Left renal pelvis (tissue), 4 donors: ENCODE measurements at places on chromosomes 1 and 21.

GRCh38 chr1:168910403-168910802, 181.4 kb upstream of the DPT start:
- DNase-seq = no peak

DNA sequence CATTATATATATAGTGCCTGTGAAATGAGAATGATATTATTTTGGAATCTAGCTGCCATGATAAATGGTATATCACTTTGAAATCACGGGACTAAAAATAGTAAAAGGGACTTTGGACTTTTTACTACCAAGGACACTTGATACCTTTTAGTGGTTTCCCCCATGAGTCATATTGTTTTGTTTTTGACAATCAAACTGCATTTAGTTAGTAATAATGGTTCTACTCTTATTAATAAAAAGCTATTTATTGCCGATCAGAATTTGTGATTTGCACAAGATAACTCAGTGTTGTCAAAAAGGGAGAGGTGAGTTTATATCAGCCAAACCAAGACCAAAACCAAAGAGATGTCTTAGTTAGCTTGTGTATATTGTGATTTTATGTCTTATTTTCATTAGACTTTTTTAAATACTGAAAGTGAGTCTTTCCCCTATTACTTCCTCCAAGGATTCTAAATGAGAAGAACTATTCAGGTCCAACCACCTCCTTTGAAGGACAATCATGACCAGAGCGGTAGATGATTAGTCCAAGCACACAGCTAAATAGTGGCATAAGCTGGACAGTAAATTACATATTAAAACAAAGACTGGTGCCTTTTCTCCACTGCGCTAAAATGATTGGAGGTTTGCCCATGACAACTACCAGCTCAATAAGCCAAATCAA, 281.7 kb upstream of the ESRRG start:
- DNase-seq = no peak

GRCh38 chr1:42847721-42848460, 1.5 kb downstream of the ZNF691 start:
- DNase-seq = no peak

- no peak for DNase-seq
Measured at GRCh38 chr1:54332781-54333585, 73.2 kb downstream of the SSBP3 start.

GRCh38 chr1:204659056-204659455, 26.5 kb downstream of the LRRN2 start:
- DNase-seq = no peak

GRCh38 chr21:34811368-34811767, 142.6 kb downstream of the CLIC6 start:
- DNase-seq = no peak

DNA sequence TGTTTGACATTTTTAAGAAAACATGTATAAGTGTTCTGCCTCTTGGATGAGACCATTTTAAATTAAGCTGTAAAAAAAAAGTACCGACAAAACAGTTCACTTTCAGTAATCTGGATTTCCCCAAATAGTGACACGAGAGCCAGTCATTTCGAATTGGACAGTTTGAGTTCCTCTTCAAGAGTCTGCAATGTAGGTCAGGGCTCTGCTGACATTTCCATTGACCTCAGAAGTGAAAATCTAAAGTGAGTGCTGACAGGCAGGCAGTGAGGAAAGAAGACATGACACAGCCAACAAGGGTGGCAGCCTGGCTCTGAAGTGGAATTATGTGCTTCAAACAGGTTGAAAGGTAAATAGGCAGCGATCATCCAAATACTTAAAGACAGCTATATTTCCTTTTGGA, at the start of gene IL23R:
Gene IL23R (plus strand): TSS at position 259 of the 400 bp plus-strand sequence. CDS start 1,667 bp downstream, outside the sequence.
- no peak for DNase-seq

GRCh38 chr1:54955359-54955758, 25.1 kb upstream of the TMEM61 start:
- no peak for DNase-seq

GRCh38 chr1:219555806-219556205, 57.1 kb downstream of the ZC3H11B start:
- no peak for DNase-seq

- no peak for DNase-seq
Measured at GRCh38 chr1:58585166-58585565, 8.1 kb upstream of the TACSTD2 start.

- DNase-seq = no peak
Measured at GRCh38 chr1:159142726-159143510, 28.5 kb upstream of the CADM3 start.

- DNase-seq = no peak
Measured at GRCh38 chr1:85289207-85289847, 12.9 kb upstream of the BCL10 start.

DNA sequence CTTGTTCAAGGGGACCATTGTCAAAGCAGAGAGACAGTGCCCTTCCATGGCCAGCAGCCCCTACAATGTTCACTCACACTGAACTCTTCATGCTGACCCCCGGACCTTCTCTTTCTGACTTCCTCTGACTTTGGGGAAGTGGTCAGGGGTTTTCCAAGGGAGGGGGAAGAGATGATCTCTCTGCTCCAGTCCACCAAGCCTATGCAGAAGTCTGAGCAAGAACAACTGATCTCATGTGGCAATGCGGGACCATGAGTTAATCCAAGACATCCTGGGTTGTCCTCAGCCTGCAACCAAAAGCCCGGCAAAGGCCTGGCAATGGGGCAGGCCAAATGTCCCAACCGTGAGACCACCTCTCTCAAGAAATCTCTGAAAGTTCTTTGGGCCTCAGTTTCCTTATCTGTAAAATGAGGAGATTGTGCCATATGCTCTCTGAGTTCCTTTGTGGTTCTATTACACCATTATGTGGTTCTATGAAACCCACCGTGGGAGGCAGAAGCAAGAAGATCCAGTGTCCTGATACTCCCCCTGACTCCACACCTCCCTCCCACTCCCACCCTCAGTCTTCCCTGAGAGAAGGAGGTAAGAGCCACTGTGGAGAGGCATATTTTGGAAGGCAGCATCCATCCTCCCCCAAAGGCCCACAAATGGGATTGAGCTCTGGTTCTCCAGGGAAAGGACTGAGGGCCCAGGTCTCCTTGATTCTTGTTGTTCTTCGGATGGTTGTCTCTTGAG, 11.8 kb upstream of the ARHGEF2 start:
- no peak for DNase-seq

- DNase-seq = no peak
Measured at GRCh38 chr21:27526451-27526850, 559.6 kb upstream of the ADAMTS5 start.

DNA sequence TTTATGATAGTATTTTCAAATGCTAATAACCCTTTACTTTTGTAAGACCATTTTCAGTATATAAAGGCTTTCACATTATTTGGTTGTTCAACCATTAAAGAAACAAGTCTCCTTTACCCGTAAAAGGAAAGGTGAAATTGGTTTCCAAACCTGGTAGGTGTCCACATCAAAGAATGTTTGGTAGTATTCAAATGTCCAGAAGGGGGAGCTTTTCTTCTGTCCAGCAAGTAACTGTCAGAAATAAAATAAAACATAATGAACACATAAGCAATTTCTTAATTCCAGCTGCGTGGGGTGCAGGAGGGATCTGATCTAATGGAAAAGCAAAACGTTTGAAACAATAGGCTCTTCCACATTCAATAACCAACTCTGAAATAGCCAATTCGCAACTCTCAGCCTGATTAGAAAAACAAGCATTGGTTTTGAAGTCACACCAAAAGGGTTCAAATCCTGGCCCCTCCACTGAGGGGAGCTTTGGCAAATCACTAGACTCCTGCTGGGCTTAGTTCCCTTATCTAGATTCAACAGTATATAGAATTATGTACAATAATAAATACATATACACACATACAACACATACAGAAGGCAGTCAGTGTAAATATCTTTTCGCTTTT, 11.0 kb downstream of the YIPF1 start:
- DNase-seq = no peak

DNA sequence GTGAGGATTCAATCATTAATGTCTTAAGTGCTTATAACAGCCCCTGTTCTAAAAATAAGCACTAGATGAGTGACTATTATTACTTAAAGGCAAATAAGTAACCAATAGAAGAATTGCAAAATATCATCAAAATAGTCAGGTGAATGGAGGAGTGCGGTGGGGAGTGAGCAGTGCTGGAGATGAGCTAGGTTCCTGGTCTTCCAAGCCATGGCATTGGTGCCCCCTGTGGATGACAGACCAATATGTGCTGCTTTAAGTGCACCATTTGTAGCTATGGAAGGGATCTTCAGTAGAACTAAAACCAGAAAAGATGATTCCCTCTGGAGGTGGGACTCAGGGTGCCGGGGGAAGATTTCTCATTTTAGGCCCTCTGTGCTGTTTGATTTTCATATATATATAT, 46.1 kb upstream of the SLC30A1 start:
- no peak for DNase-seq

- DNase-seq = no peak
Measured at GRCh38 chr1:92536211-92536979, 49.7 kb upstream of the GFI1 start.

GRCh38 chr21:35476621-35477395, 427.7 kb upstream of the RUNX1 start:
- DNase-seq = no peak

DNA sequence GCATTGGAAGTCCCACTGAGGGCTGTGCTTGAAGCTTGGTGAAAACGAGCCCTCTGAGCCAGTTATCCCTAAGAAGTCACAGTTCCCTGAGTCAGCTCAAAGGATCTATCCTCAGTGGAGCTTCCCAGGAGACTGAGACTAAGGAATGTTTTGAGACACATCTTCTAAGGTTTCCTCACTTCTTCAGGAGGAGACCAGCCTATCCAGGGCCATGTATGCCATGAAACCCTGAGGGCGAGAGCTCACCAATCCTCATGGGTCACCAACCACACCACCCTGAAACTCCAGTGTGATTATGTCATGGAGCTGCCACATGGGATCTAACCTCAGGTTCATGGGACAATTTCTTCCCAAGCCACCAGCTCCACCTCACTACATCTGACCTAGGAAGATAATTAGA, 7.6 kb upstream of the TIE1 start:
- no peak for DNase-seq

GRCh38 chr1:175628548-175629317, 114.7 kb downstream of the TNR start:
- DNase-seq = no peak
